ENCODE measurements at places on chromosomes 5 and 9. TPM values are rescaled to one million over a fixed set of nuclear protein-coding genes. Genes with fewer than 3 reads are reported as not detected.

RNF208 gene
- 38.0 TPM for total RNA-seq

EQTN gene
- not detected for total RNA-seq

NPR3 gene
- 2.2 TPM for total RNA-seq

FBXO38 gene
- total RNA-seq: 49.8 TPM

PPP2R2B gene
- total RNA-seq: not detected

DRD1 gene
- total RNA-seq: not detected

FANCG gene
- 45.3 TPM for total RNA-seq

GRCh38 chr5:98750693-98751092 lies 22.8 kb upstream of the RGMB start:
- no peak overlapping the region for H3K27ac ChIP-seq
- no peaks in the 10 kb centered on the region for H3K27me3 ChIP-seq
- no peaks in the 10 kb centered on the region for H3K36me3 ChIP-seq
- peaks cover 17% of the 10 kb centered on the region for H3K4me1 ChIP-seq
- DNase-seq: no peak
- no peak overlapping the region for H3K4me3 ChIP-seq

GRCh38 chr9:4220346-4220745 lies 79.5 kb downstream of the GLIS3 start:
- H3K4me1 ChIP-seq: no peaks in the 10 kb centered on the region
- no peak for DNase-seq
- H3K4me3 ChIP-seq: no peak overlapping the region
- H3K27ac ChIP-seq: no peak overlapping the region

- H3K4me3 ChIP-seq: no peak overlapping the region
- no peak for DNase-seq
- H3K36me3 ChIP-seq: no peaks in the 10 kb centered on the region
- H3K27me3 ChIP-seq: peaks cover 28% of the 10 kb centered on the region
These were observed 480.0 kb downstream of the TAF11L14 start for GRCh38 chr5:18114151-18114757.

DNA sequence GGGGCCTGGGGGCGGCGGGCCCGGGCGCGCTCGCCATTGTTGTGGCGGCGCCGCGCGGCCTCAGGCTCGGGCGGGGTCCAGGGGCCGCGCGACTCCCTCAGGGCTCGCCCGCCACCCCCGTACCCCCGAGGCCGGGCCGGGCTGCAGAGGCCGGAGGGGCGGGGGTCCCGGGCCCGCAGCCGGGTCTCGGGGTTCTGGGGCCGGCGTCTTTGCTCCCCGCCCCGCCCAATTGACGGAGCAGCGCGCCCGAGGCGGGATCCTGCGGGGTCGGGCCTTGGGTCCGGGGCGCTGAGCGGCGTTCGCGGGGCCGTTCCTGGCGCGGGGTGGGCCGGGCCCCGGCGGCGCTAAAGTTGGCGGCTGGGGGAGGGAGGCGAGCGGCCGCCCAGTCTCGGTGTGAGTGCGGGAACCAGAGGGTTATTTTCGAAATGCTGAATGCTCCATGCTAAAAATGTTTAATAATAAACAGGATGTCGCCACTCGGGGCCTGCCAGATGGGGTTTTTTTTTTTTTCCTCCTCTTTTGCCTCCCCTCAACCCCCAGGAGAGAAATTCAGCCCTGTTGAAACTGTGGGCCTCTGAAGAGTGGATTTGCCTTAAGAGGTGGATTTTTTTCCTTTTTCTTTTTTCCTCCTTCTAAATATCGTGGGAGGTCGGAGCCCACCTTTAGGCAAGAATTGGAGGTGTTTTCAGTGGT lies 724 bp downstream of the PRRC2B start:
- H3K4me3 ChIP-seq: peak overlapping the region; percentile 97
- DNase-seq: no peak
- H3K36me3 ChIP-seq: no peaks in the 10 kb centered on the region
- peaks cover 52% of the 10 kb centered on the region for H3K4me1 ChIP-seq

DNA sequence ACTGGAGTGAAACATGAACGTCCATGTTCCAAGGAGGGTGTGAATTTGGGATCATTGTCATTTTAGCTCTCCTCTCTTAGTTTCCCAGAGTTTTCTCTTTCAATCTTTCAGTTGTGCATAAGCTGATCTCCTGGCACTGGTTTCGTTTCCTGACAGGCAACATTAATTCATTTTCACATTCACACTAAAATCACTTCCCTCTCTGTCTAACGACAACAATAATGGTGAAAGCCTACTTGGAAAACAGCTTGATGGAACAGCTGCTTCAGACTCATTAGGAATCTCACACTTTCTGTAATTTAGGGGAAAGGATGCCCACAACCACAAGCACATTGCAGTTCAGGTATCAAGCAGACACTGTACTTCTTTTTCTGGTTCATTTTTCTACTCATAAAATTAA lies 188.6 kb downstream of the TRIM36 start:
- H3K4me1 ChIP-seq: no peaks in the 10 kb centered on the region
- H3K27ac ChIP-seq: no peak overlapping the region
- DNase-seq: no peak
- no peaks in the 10 kb centered on the region for H3K27me3 ChIP-seq

DNA sequence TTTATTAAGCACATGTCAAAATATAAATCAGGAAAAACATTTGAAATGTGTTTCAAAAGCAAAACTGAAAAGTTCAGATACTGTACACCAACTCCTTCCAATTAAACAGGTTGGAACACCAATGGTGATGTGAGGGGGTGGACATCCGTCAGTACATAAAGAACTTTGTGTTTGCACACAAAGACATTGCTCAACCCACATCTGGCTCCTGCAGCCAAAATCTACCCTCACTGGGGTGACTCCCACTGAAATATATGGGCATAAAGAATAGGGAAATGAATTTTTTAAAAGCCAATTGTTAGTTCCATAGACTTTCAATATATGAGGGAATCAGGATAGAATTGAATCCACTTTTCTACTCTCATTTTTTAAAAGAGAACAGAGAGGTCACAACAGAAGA lies 63.9 kb downstream of the MEGF9 start:
- peaks cover 10% of the 10 kb centered on the region for H3K36me3 ChIP-seq
- no peaks in the 10 kb centered on the region for H3K27me3 ChIP-seq
- H3K27ac ChIP-seq: no peak overlapping the region
- H3K4me1 ChIP-seq: peaks cover 11% of the 10 kb centered on the region
- no peak overlapping the region for H3K4me3 ChIP-seq

GRCh38 chr9:90844326-90844725 lies 42.7 kb downstream of the SYK start:
- no peak for DNase-seq
- H3K36me3 ChIP-seq: peaks cover 5% of the 10 kb centered on the region

DNA sequence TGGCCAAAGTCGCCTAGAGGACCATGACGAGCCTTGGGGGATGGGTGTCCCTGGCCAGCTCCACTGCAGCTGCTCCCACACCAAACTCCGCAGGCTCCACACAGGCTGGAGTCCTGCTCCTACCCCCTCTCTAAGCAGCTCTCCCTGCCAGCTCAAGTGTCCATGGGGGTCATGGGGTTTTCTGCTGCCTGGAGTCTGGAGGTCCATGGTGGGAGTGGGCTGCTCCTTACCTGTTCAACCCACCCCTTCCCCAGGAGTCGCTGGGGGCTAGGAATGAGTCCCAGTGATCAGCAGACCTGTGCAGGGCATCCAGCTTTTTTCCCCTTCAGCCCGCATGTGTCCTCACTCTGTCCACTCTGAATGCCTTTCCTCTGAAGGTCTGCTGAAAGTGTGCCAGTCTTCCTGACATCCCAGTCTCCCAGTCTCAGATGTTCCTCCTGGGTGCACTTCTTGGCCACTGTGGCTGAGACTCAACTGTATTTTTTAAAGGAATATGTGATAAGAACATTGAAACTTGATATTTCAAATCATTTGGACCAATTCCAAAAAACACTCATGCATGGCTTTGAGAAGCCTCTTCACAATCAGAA lies 261.3 kb upstream of the ANKH start:
- H3K27me3 ChIP-seq: no peaks in the 10 kb centered on the region
- no peak for DNase-seq
- no peaks in the 10 kb centered on the region for H3K4me1 ChIP-seq

DNA sequence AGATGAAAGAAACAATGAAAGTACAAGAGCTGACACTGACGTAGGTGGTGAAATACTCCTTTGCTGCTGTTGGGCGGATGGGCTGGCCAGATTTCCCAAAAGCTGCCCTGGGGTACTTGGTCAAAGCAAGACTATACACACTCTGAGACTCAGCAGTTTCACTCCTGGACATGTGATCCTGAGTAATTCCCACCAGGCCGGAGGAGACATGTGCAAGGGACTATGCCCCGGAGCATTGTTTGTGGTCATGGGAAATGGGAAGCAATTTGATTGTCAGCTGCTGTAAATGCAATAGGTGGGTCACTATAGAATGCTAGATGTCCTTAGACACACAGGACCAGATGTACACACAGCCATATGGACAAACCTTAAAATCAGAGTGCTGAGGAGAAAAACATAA lies 116.1 kb downstream of the DCP2 start:
- H3K4me3 ChIP-seq: no peak overlapping the region
- no peaks in the 10 kb centered on the region for H3K36me3 ChIP-seq
- DNase-seq: no peak
- no peaks in the 10 kb centered on the region for H3K27me3 ChIP-seq
- H3K27ac ChIP-seq: no peak overlapping the region

DNA sequence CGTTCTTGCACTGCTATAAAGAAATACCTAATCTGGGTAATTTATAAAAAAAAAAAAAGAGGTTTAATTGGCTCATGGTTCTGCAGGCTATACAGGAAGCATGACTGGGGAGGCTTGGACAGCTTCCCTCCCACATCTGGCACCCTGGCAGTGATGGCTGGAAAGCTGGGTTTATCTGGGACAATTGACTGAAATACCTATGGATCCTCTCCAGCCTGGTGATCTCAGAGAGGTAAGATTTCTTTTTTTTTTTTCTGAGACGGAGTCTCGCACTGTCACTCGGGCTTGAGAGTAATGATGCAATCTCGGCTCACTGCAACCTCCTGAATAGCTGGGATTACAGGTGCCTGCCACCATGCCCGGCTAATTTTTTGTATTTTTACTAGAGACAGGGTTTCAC lies 22.7 kb upstream of the UGCG start:
- H3K4me3 ChIP-seq: no peak overlapping the region
- no peaks in the 10 kb centered on the region for H3K36me3 ChIP-seq
- H3K4me1 ChIP-seq: no peaks in the 10 kb centered on the region
- no peaks in the 10 kb centered on the region for H3K27me3 ChIP-seq

DNA sequence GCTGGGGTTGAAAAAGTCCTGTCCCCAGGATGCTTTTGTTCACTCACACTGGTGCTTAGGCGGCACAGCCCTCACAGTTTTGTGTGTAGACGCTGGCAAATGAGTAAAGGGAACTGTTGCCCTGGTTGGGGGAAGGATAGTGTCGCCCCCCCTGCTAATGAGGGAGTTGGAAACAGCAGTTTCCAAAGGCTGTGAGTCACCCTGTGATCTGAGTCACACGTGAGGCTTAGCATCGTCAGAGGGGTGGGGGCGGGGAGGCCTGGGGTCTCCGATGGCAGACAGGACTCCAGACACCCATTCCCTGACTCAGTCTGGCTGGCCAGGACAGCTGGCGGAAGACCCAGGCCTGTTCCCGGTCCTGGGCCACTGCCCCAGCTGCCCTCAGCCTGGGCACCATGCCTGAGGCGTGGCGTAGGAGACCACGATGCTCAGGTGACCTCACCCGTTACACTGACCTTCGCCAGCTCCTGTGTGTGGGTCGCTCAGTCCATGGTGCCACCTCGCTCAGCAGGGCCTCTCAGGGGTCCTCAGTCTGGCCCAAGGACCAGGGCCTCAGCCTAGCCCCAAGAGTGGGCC lies 2.9 kb downstream of the DNAJB5 start:
- no peaks in the 10 kb centered on the region for H3K36me3 ChIP-seq
- peaks cover 17% of the 10 kb centered on the region for H3K4me1 ChIP-seq
- H3K27me3 ChIP-seq: no peaks in the 10 kb centered on the region
- DNase-seq: no peak

DNA sequence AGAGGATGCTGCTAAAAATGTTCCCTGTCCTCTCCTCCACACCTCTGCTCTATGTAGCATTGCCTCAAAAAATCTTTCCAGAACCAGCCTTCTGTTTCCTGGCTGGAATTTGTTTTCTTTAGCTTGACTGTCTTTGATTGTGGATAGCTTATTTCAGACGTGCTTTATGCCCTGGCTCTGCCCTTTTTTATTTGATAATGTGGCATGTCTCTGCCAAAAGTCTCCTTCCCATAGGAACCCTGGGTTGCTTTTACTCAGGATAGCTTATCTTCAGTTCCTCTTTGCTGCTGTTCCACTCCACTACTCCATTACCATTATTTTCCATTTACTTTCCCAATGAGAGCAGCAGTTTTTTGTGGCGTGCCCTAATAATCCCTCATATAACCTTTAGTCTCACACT lies 885 bp upstream of the TMEM252 start:
- no peak for DNase-seq
- H3K27me3 ChIP-seq: 0 out of 2 replicates have a peak, but pooled peaks cover 12% of the 10 kb centered on the region
- no peaks in the 10 kb centered on the region for H3K36me3 ChIP-seq
- no peak overlapping the region for H3K27ac ChIP-seq

DNA sequence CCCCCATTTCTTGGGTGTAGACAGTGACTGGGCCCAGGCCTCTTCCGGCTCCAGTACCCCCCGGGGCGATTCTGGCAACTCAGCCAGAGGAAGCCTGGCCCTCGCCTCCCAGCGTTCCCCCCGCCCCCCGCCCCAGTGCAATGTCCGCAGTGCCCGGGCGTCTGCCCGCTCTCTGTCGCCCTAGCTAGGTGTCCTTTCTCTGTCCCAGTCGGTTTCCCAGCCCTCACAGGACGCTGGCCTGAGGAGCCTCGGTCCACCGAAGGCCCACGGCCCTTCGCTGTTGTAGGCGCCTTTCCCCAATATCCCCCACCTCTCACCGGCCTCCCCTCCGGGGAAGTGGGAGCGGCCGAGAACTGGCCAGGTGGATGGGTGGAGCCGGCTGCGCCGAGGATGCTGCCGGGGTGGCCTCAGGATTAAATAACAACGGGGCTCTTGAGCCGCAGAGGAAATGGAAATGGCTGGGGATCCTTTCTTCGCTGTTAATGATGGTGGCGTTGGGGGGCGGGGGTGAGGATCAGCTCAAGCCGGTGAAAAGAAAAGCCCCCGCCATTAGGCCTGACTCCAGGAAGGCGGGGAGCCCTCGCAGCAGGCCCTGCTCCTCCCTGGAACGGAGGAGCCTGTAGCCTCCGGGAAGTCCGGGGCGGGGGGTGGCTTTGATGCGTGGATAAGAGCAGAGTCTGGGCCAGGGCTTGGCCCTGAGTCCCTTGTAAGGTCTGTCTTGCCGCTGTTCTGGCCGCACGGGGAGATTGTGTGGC lies 1.1 kb upstream of the SPRY4 start:
- H3K4me3 ChIP-seq: peak overlapping the region; percentile 82
- no peaks in the 10 kb centered on the region for H3K27me3 ChIP-seq
- DNase-seq: peak; percentile 71
- no peaks in the 10 kb centered on the region for H3K36me3 ChIP-seq
- peaks cover 37% of the 10 kb centered on the region for H3K4me1 ChIP-seq
- peak overlapping the region; percentile 85 for H3K27ac ChIP-seq

DNA sequence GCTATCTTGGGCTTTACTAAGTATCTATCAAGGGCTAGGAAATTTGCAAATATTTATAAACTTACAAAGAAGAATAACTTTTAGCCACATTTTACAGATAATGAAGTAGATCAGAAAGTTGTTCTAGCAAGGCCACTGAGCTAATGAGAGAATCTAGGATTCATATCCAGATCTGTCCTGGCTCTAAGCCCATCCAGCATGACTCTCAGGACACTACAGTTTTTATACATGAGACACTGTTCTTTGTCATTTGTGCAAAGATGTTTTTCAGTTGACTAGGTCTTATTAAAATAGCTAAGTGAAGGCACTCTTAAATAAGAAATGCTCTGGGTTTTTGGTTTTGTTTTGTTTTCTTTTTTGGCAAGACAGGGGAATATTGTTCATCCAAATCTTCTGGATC lies 273.1 kb downstream of the GABRB2 start:
- no peak overlapping the region for H3K4me3 ChIP-seq
- H3K27me3 ChIP-seq: no peaks in the 10 kb centered on the region
- no peaks in the 10 kb centered on the region for H3K36me3 ChIP-seq
- no peaks in the 10 kb centered on the region for H3K4me1 ChIP-seq

- H3K4me3 ChIP-seq: no peak overlapping the region
- H3K27me3 ChIP-seq: no peaks in the 10 kb centered on the region
- no peaks in the 10 kb centered on the region for H3K4me1 ChIP-seq
- H3K36me3 ChIP-seq: no peaks in the 10 kb centered on the region
- DNase-seq: no peak
These were observed 50.1 kb upstream of the SARDH start for GRCh38 chr9:133788045-133788818.

Measured in PC-9 (cell line).